ENCODE measurements at places on chromosomes 4 and X. TPM values are rescaled to one million over a fixed set of nuclear protein-coding genes. Genes with fewer than 3 reads are reported as not detected.

HPGDS gene
- 7.1 TPM for polyA plus RNA-seq

HEPH gene
- polyA plus RNA-seq = 29.1 TPM

TMEM35A gene
- polyA plus RNA-seq = 132 TPM

ODAM gene
- not detected for polyA plus RNA-seq

ADH7 gene
- not detected for polyA plus RNA-seq

IQCM gene
- polyA plus RNA-seq = not detected

ARHGAP4 gene
- polyA plus RNA-seq = 26.0 TPM

CXorf49 gene
- not detected for polyA plus RNA-seq

PRICKLE3 gene
- polyA plus RNA-seq = 3.1 TPM

RHOH gene
- polyA plus RNA-seq = 1.1 TPM

STK32B gene
- polyA plus RNA-seq = 25.6 TPM

GPC3 gene
- polyA plus RNA-seq = 73.0 TPM

RFC1 gene
- 49.6 TPM for polyA plus RNA-seq

SLITRK4 gene
- 18.6 TPM for polyA plus RNA-seq

PCDH18 gene
- polyA plus RNA-seq = 25.9 TPM

FRAS1 gene
- 10.9 TPM for polyA plus RNA-seq

ARMCX1 gene
- polyA plus RNA-seq = 57.8 TPM

Measured in spinal cord (tissue), 10 donors.